ENCODE measurements at places on chromosomes 7 and 10. TPM values are rescaled to one million over a fixed set of nuclear protein-coding genes. Genes with fewer than 3 reads are reported as not detected.

TECPR1 gene
- total RNA-seq: 45.4 TPM

PITX3 gene
- total RNA-seq: 0.30 TPM

CALML3 gene
- total RNA-seq: not detected

DNA sequence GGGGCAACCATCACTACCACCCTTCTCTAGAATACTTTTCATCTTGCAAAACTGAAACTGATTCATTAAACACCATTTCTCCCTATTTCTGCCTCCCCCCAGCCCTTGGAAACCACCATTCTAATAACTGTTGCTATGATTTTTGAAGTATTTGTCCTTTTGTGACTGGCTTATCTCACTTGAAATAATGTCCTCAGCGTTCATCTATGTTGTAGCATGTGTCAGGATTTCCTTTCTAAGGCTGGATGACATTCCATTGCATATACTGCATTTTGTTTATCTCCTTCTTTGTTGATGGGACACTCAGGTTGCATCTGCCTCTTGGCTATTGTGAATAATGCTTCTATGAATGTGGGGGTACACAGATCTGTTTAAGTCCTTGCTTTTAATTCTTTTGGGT lies 327.6 kb upstream of the ZNF32 start:
- peaks cover 7% of the 10 kb centered on the region for H3K4me1 ChIP-seq
- no peak for DNase-seq
- no peaks in the 10 kb centered on the region for H3K36me3 ChIP-seq
- H3K4me3 ChIP-seq: no peak overlapping the region
- no peak overlapping the region for H3K27ac ChIP-seq

DNA sequence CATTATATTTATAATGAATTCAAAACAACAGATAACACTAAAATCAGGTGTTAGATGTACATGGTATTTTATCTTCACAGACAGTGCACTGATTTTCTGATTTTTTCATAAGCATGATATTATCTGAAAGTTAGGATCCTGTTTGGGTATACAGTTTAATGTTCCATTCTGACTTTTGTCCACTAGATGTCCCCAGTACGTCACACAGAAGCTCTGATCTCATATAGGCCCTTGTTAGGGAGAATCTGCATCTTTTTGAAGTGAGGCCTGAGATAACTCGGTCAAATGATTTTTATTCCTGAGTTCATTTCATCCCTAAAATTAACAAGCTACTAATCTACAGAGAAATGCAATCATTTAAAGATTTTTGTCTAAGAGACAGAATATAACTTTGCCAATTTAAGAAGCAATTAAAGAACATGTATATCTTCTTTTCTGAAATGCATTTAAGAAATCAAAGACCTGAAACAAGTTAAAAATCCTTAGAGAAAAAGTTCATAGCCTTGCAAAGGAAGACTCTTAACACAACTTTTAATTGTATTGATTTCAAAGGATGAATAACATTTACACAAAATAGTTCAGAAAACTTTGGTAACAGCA lies 72.0 kb upstream of the TES start:
- H3K4me3 ChIP-seq: no peak overlapping the region
- no peak for DNase-seq
- no peaks in the 10 kb centered on the region for H3K36me3 ChIP-seq
- H3K27me3 ChIP-seq: peaks cover 26% of the 10 kb centered on the region
- H3K27ac ChIP-seq: no peak overlapping the region
